AG09309 (cell line): ENCODE measurements at places on chromosomes 7 and 10.
A peak's percentile ranks its signal among the peaks of the same experiment; 100 is the strongest.

- DNase-seq, result peak; percentile 60
Measured at GRCh38 chr7:2299131-2299829, 15.0 kb downstream of the SNX8 start.

DNA sequence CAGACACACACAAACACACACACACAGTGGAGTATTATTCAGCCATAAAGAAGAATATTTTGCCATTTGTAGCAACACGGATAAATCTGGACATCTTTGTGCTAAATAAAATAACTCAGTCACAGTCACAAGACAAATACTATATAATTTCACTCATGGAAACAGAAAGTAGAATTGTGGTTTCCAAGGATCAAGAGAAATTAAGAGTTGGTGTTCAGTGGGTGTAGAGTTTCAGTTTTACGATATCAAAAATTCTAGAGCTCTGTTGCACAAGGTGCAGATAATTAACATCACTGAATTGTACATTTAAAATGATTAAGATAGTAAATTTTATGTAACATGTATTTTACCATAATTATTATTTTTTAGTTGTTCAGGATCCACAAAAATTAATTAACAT lies 1235.0 kb downstream of the XPNPEP1 start:
- no peak for DNase-seq

- DNase-seq, result no peak
Measured at GRCh38 chr10:72337039-72337629, 17.6 kb downstream of the DNAJB12 start.

DNA sequence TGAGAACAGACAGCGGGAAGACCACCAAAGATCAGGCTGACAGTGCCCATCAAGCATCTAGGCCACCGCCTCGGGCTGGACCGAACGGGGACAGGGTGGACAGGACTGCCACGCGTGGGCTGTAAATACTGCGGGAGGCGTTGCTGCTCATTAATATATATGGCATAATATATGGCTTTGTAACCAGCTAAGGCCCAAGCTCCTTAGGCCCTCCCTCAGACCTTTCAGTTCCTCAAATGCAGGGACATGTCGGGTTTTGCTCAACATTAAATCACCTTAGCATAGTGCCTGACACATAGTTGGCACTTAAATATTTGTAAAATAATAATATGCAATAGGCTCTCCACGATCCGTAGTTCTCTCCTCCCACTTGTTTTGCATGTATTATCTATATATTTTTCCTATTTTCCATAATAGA lies 402 bp upstream of the TMEM168 start:
- no peak for DNase-seq

DNA sequence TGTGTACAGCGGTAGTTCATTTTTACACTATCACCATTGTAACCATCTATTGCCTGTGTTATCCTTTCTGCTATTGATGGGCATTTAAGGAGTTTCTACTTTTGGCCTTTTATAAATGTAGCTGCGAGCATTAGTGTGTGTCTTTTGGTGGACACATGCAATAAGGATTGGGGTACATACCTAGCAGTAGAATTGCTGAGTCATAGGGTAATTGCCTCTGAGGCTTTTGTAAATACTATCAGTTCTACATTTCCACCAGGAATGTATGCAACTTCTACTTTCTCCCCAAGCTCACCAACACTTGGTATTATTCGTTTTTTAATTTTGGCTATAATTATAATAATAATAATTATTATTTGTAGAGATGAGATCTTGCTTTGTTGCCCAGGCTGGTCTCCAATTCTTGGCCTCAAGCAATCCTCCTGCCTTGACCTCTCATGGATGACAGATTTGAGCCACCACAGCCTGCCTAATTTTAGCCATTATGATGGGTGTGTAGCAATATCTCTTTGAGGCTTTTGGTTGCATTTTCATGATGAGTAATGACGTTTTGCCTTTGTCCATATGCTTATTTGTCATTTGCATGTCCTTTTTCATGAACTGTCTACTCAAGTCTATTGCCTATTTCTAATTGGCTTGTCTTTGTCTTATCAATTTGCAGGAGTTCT lies 277.0 kb downstream of the ACTR3B start:
- no peak for DNase-seq

DNA sequence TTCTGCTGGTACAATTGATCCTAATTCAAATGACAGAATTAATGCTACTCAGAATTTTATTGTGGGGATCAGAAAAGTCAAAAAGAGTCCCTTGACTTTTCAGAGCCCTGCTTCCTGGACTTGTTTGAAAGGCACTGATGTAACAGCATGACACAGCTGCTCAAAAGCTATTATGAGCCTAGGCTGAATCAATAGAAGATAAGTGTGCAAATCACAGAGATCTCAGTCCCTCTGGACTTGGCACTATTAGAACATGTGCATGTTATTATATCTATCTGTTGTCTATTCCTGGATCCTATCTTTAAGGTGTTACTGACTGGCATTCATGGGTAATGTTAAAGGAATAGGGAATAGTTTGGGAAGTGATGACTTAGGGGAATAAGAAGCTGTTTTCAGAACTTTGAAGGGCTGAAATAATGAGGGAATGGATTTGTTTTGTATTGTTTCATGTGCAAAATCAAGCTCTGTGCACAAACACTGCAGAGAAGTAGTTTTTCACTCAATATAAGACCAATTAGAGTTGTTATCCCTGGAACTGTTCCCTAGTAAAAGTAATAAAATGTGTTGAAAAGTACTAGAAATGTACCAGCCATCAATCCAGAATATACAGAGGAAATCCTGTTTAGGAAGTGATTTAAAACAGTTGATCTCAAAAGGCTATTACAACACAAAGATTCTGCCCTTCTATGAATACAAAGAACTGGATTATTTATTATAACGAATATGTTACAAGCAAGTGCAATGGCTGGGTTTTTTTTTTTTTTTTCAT lies 814.9 kb upstream of the C7orf33 start:
- peak; percentile 10 for DNase-seq

GRCh38 chr7:91527460-91527859 lies 263.2 kb downstream of the FZD1 start:
- no peak for DNase-seq

DNA sequence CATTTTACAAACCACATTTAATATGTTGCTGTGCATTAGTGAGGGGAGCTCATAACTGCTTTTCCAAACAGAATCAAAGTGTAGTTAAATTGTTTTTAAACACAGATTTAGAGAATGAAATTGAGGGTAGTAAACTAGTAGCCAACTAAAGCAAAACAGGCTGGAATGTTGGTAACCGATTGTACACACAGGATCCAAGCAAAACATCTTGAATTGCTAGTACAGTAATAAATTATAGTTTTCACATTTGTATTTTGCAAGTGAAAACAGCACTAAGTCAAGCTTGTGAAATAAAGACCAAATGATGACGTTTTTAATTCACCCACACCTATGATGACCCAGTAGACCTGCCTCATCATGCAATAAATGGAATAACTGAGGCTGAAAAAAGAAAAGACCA lies 198.3 kb downstream of the HDAC9 start:
- no peak for DNase-seq

- DNase-seq, result peak; percentile 25
Measured at GRCh38 chr7:6175645-6176044, 96.8 kb downstream of the CYTH3 start.

DNA sequence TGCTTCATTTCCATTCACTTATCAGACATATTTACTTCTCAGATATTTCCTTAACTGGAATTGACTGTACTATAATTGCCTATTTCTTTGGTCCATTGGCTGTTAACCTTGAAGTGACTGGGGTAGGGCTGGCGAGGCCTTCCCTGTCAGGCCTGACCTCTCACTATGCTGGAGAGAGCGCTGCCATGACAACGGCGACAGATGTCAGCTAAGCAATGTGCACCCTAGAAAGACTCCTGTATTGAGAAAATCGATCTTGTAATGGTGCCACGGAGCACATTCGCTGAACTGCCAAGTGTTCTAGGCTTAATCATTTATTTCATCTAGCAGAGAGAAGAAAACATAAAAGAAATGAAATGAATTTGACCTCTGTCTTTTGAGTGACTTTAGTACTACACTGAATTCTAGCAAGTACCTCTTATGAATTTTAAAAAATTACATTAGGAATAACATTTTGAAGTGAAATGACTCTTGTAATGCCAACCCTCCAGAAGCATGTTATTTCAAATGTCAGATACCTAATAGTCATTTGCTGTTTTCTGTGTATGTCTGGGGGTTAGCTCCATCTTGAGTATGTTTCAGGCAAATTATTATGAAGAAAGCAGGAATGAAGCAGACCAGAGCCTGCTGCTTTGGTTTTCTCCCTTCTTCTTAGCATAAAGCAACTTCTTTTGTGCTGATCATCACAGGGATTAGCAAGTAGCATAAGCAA lies 148.0 kb downstream of the SNX10 start:
- DNase-seq, result no peak
